Lung microvascular endothelial cell (primary cell): ENCODE measurements at places on chromosomes 7 and 10. TPM values are rescaled to one million over a fixed set of nuclear protein-coding genes. Genes with fewer than 3 reads are reported as not detected.

Gene LMBR1
- total RNA-seq = 95.2 and 125 TPM in 2 replicates

Gene LRRD1
- total RNA-seq = under 0.01 TPM in 2 replicates

Gene NFE2L3
- total RNA-seq = 10.3 and 19.4 TPM in 2 replicates

Gene DLX6
- total RNA-seq = not detected in 2 replicates

Gene PDSS1
- total RNA-seq = 2.6 and 4.6 TPM in 2 replicates

Gene IGFBP1
- total RNA-seq = 0.20 TPM in 1 of 2 replicates, not detected in the other

Gene WEE2
- under 0.01 TPM in 2 replicates for total RNA-seq

Gene CAMK2B
- total RNA-seq = under 0.01 and 0.22 TPM in 2 replicates

Gene STYXL1
- 20.7 and 33.9 TPM in 2 replicates for total RNA-seq

Gene DNAJC12
- total RNA-seq = 4.1 and 6.3 TPM in 2 replicates

Gene IDI2
- total RNA-seq = not detected in 2 replicates

Gene SEMA3A
- 21.6 and 56.7 TPM in 2 replicates for total RNA-seq

Gene SDK1
- total RNA-seq = 0.44 and 0.79 TPM in 2 replicates

- DNase-seq = no peak
Measured at GRCh38 chr10:61935077-61935476, 33.6 kb downstream of the ARID5B start.

- no peak for DNase-seq
Measured at GRCh38 chr10:30378201-30378995, 29.3 kb upstream of the MTPAP start.

GRCh38 chr7:113405296-113406056, 287.1 kb upstream of the SMIM30 start:
- DNase-seq = no peak

DNA sequence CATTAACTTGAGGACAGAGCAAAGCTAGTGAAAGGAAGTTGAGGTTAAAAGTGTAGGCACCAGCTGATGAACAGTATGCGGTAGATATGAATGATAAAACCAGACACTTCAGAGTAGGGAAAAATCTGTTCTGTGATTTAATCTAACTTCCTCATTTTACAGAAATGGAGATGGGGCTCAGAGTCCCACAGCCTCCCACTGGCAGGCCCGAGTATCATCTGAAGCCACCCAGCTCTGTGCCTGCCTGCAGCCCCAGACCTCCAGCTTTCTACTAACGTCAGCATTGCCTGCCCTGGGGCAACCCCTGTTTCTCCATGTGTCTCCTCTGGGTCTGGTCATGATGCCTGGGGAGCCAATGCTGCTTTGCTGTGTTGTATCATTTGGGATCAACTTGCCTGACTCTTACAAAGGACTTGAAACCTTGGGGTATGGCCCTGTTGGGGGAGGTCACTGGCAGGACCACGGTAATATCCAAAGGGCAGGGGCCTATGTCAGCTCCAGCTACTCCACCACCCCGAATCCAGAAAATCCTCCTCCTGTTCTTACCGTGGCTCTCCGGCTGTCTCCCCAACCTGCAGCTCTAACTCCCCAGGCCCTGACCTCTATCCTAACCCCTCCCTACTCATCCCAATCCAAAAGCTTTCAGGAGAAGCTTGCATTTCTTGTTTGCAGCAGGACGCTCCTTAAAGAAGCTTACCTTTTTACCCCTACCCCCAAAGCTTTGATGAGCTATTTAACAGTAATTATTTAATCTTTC, 56.2 kb upstream of the NPY start:
- DNase-seq = no peak

GRCh38 chr7:92723943-92724342, 112.4 kb downstream of the CDK6 start:
- peak; percentile 25 for DNase-seq

- no peak for DNase-seq
Measured at GRCh38 chr7:81672872-81673271, 97.0 kb downstream of the HGF start.

DNA sequence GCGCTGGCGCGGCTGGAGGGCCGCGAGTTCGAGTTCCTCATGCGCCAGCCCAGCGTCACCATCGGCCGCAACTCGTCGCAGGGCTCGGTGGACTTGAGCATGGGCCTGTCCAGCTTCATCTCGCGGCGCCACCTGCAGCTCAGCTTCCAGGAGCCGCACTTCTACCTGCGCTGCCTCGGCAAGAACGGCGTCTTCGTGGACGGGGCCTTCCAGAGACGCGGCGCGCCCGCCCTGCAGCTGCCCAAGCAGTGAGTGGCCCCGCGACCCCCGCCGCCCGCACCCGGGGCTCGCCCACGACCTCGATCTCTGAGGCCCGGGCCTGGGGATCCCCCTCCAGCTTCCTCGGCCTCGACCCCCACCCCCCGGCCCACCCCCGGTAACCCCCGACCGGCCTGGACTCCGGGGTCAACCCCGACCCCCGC, 537 bp downstream of the FOXK1 start:
- DNase-seq = peak; percentile 67

DNA sequence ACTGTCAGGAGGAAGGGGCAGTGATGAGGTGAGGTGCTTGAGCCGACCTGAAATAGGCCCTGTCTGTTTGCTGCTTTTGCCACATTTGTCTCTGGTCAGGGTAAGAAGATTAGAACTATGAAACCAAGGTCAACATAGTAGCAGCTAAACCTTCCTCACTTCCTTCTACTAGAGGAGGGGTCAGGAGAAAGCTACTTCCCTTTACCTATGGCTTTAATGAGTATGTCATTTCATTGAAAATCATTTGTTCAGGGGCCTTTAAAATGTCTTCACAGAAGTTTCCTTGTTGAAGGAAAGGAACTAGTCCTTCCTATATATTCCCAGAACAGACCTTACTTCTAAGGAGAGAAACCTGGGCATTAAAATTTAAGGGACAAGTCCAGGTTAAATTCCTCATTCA, 19.0 kb downstream of the HYAL4 start:
- DNase-seq = no peak

DNA sequence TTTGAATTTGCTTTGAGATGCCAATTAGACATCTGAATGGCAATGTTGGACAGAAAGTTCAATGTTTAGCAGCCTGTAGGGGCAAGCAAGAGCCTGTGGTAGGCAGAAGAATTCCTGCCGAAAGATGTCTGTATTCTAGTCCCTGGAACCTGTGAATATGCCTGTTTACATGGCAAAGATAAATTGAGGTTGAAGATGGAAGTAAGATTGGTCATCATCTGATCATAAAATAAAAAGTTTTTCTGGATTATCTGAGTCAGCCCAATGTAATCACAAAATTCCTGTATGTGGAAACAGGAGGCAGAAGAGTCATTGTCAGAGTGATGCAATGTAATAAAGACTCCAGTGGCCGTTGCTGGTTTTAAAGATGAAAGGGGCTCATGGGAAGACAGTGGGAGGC, 430.5 kb downstream of the MDFIC start:
- DNase-seq = no peak

DNA sequence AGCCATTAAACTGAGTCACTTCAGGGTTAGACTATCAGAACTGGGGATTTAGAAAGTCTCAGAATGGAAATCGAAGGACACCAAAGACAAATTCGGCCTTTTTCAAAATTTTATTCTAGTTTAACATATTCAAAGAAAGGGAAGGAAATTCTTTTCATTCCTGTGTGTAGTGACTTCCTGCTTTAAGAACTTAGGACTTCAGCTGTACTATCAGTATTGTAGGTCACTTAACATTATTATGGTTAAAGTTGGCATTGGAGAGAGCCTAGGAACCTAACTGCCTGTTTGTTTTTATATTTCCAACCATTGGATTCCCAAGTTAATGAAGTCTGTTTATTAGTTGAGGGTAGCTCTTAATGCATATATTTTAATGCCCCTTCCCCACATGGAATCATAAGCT, 63.7 kb downstream of the PTEN start:
- DNase-seq = peak; percentile 45

- no peak for DNase-seq
Measured at GRCh38 chr7:98562871-98563495, 54.1 kb upstream of the NPTX2 start.

DNA sequence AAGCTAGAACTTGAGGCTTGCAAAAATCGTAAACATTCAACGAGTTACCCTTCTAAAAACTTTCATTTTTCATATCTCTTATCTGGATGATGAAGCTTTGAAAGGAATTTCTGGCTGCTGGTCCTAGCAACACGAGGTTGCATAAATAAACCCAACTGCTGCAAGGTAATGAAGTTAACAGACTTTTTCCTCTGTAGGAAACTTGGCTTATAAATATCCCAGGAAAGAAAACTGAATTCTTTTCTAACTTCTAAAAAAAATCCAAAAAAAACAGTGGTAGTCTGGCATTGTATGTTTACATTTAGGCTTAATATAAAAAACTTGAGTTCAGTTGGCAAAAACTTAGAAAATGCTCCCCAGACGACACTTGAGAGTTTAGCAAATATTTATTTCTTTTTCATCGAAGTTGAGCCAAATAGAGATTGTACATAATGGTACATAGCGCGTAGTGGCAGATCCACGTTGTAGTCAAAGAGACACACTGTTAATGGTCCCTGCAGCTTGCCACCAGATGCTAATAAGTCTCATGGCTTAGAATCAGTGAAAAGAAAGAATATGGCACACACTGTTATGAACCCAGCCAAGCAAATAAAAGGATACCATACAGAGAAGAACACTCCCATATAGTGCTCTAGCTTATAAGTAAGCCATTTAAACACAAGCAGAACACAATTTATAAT, 200.3 kb upstream of the PCLO start:
- peak; percentile 54 for DNase-seq

DNA sequence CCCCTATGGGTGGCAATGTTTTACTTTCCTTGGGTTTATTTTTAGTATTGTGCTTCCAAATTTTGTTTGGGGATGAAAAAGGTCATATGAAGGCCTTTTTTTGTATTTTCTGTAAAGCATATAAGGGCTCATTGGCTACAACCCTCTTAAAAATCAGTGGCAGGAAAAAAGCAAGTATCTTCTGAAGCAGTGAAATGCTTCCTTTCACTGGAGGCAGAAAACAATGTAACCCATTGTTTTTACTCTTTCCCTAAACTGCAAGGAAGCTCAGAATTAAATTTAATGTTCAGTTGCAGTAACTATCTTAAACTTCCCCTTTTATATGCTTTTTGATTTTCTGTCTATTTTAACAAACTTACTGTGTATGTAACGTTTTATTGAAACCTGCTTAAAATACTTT, 148.7 kb upstream of the LYZL1 start:
- DNase-seq = no peak

DNA sequence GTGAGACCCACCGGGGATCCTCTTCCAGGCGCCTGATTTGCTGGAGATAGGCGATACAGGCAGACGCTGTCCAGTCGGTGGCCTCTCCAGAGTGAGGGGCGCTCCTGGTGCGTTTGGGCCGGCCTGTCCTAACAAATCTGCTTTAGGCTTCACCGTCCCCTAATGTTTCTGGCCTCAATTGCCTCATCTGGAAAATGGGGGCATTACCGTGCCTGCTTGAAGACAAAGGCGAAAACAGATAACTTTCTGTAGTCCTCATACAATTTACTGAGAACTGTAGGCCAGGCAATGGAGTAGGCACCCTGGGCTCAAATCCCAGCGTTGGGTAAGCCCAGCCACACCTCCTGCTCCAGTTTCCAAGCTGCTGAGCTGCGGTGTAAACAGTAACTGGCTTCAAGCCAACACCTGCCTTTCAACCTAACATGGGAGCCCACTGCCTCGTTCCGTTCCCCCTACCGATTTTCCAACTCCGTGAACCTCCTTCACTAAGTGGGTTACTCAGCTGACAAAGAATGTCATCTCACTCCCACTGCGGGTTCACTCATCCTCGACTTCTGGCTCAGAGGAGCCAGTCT, 589 bp upstream of the ZFAND4 start:
- peak; percentile 24 for DNase-seq

GRCh38 chr10:15518250-15518649, 147.2 kb upstream of the FAM171A1 start:
- peak; percentile 11 for DNase-seq
